ENCODE measurements at places on chromosomes 16 and 17.

GRCh38 chr17:67605256-67605912, 112.4 kb upstream of the NOL11 start:
- DNase-seq = no peak

DNA sequence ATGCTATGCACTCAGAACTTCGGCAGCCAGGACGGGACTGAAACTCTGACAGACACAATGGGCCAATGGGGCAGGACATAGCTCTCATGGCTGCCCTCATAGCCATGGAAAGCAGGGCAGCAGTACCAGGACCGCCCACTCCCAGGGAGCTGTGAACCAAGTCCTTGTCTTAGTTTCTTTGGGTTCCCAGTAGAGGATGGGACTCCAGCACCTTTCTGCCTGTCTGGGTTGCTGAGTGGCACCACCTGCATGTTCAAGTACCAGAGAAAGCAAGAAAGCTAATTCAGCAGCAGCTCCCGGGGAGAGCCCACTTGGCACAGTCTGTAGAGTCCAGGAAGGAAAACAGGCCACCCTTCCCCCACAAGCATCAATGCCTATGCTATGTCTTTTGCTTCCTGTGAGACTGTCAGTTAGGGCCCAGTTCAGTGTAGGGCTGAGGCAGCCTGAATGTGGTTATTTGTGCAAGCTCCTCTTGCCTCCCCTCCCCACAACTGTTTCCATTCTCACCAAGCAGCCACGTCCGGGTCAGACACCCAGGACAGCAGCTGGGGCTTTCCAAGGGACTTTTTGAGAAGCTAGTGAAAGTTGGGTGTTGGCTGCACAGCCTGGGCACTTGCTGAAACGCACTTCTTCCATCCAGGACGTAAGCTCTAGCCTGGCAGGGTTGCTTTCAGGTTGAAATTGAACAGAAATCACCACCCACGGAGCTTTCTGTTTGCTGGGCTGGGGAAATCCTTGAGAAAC, 7.8 kb downstream of the SUPT4H1 start:
- no peak for DNase-seq

DNA sequence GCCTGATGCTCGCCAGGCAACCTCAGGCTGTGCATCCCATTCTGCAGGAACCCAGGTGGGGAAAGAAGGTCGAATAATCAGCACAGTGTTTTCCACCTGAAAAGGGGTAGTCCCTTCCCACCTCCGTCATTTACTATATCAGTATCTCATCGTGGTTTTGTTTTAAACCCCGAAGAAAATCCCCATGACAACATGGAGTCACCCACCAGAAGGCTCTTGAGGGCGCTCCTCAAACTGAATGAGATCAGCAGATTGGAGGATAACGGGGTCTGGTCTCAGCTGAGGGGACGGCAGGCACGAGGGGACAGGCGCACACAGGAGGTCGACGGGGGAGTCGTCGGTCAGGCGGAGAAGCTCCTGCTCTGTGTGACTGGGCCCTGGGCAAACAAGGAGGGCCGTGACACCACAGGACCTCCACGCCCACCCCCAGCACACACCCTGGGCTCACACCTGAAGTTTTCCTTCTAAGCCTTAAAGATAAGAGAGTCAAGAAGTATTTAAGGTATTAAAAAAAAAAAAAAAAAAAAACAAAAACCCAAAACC, 44.2 kb downstream of the MARF1 start:
- no peak for DNase-seq

DNA sequence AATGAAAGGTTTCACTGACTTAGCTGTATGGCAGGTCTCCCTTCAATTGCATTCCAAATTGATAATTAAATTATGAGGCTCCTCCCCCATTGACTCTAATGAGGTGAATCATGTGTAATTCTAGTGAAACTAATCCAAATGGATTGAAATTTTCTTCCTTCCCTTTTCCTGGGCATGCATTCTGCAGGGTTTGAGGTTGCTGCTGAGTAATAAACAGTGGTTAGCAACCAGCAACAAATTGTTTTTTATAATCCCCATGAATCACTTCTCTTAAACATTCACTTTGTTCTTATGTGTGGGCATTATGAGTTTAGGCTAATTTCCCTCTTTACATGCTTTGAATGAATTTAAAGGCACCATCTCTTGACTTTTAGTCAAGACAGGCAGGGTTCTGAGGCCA, 43.4 kb downstream of the MYOCD start:
- DNase-seq = no peak

DNA sequence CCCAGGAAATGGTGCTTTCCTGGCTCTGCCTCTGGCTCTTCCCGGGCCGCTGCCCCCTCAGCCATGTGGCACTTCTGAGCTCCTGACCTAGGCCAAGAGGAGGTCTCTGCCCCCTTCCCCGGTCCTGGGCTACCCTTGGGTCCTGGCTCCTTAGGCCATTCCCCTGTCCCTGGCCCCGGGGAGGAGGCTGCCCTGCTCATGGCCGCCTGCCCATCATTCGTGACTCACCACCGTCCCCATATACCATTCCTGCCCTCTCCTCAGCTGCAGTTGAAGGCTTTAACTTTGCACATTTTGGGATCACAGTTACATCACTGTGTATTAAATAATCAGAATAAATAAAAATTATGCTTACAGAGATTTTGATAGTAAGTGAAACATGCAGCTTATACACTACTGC, 69.0 kb downstream of the GRIN2A start:
- no peak for DNase-seq

- DNase-seq = no peak
Observed at GRCh38 chr16:4376893-4377572, 5.4 kb downstream of the VASN start.

DNA sequence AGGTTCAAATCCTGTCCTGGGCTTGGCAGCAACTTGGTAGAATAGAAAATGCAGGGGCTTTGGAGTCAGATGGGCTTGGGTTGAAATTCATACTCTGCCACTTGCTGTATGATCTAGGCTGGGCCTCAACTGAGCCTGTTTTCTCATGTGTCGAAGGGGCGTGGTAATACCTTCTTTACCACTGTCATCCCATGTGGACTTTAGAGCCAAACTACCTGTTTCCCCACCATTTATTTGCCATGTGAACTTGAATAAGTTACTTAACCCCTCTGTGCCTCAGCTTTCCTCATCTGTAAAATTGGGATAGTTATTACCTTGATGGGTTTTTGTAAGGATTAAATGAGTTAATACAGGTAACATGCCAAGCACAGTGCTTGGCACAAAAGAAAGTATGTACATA, 106.0 kb downstream of the COPRS start:
- no peak for DNase-seq

GRCh38 chr17:27558842-27559505, 72.0 kb upstream of the LGALS9 start:
- DNase-seq = no peak

- no peak for DNase-seq
Observed at GRCh38 chr17:58279016-58279711, 1.6 kb downstream of the MPO start.

DNA sequence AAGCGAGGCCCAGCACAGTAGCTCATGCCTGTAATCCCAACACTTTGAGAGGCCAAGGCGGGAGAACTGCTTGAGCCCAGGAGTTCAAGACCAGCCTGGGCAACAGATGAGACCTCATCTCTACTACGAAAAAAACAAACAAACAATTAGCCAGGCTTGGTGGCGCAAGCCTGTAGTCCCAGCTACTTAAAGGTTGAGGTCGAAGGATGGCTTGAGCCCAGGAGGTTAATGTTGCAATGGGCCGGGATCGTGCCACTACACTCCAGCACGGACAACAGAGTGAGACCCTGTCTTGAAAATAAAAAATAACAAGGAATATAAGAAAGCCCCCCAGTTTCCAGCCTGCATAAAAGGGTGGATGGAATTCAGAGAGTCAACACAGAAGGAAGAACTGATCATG, 40.3 kb downstream of the ARHGAP17 start:
- DNase-seq = no peak

Measured in NCI-H1105 treated with DMSO at 0.1 percent for 48 hours (cell line).